ENCODE measurements at places on chromosomes 16 and 17.

DNA sequence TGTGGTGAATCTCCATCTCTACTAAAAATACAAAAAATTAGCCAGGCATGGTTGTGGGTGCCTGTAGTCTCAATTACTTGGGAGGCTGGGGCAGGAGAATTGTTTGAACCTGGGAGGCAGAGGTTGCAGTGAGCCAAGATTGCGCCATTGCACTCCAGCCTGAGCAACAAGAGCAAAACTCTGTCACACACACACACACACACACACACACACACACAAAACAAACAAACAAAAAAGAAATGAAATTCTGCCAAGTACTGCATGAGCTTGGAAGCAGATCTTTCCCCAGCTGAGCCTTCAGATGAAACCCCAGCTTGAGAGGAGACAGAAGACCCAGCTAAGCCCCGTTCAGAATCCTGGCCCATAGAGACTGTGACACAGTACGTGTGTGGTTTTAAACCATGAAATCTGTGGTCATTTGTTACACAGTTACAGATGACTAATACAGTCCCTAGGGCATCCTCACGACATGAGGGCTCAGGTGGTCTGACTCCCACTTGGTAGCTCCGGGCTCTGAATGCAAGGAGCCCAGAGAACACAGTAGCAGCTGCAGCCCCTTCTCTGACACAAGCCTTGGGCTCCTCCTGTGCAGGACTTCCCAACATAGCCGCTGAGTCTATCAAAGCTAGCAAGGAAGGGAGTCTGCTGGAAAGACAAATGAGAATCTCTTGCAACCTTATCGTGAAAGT, 132.8 kb downstream of the SEC14L1 start:
- DNase-seq, result no peak

GRCh38 chr17:31130286-31131224, 35.8 kb downstream of the NF1 start:
- DNase-seq, result no peak

DNA sequence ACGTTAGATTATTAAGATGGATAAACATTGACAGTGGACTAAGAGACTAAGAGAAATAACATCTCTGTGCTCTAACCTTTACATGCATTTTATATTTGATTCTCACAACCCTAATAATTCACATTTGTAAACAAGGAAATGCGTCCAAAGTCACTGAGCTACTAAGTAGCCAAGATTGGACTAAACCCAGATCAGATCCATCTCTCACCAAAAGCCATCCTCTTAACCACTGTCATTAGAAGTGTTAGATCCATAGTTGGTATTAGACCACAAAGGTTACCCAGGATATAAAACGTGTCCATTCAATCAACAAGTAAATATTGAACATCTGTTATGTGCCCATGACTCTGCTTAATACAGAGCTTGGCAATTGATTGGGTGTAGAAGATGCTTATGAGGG, 5.2 kb downstream of the HSD17B2 start:
- no peak for DNase-seq

DNA sequence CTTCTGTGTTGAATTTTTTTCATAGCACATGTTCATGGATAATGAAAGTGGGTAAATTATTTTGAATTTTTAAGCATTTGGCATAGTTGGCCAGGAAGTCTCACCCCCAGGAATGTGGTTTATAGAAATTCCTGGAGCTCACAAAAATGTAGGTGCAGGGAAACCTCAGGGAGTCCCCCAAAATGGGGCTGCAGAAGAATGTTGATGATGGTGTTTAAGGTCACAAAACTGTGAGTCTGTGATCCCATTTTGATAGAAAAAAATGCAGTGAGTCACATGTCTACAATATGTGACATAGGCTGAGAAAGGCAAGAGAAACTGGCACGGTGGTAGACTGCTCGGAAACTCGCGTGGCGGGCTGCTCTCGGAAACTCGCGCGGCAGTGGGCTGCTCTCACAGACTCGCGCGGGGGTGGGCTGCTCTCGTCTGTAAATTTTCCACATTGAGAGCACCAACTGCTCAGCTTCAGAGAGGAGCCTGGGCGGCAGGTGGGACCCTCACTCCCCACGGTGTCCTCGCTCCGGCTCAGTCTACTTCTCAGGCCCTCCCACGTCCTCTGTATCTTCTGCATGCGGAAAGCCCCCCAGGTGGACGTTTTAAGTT, 18.7 kb upstream of the MC1R start:
- DNase-seq, result no peak

DNA sequence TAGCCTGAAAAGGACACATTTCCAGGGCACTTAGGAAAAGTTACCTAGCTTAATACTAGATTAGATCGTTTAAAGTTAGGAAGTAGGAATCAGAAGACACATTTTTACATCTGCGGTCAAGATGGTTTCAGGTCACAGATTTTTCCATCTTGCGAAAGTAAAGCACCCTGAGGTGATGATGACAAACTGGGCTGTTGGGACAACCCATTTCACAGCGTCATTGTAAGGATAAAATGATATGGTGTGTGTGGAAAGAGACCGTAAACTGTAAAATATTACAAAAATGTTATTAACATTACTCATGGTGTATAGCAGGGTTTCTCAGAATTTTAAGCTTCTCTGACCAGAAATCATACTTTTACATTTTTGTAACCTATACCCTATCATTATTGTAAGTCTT, 10.1 kb upstream of the MAP2K6 start:
- no peak for DNase-seq

DNA sequence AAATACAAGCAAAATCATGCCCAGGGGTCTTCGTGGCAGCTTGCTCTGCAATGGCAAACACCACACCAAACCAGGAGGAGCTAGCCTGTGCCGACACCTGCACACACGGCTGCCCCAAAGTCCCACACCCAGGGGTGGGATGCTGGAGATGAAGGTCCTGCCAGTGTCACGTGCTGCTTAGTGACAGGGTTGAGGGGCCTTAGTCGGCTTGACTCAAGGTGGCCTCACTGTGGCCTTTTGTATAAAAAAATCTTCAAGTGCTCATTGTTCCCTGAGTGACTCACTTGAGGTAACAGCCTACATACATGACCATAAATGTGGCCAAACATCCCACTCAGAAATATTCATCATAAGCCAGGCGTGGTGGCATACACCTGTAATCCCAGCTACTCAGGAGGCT, 7.3 kb downstream of the TRIM65 start:
- DNase-seq, result no peak
